ENCODE measurements at places on chromosomes 12 and 14.

GRCh38 chr12:109777544-109777943 is 55.7 kb downstream of the TRPV4 start:
- DNase-seq: no peak

DNA sequence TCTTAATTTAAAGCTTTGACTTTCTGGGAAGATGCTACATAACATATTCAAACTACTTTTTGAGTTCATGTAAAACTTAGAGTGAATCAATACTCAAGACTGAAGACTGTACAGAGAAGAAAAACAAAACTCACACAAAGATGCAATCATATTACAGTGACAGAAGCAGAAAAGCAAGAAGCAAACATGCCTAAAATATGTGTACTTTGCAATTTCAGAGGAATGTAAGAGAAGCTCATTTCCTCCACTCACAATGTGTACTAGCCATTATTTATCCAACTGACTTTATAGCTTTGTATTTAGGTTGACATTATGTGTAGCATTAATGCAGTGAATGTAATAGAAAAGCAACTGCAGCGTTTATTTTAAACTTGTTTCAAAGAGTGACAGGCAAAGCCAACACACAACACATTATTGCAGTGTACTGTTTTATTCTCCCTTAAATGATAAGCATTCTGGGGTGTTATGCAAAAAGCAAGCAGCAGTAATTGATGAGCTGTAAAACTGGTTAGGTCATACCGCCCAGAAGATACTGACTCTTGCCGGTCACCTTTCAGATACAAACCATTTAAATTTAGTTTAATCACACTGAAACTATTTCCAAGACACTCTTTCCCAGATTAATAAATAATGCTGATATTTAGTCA is 88.2 kb upstream of the PAWR start:
- DNase-seq: no peak

- DNase-seq: no peak
Measured at GRCh38 chr12:77133566-77133965, 68.2 kb upstream of the E2F7 start.

DNA sequence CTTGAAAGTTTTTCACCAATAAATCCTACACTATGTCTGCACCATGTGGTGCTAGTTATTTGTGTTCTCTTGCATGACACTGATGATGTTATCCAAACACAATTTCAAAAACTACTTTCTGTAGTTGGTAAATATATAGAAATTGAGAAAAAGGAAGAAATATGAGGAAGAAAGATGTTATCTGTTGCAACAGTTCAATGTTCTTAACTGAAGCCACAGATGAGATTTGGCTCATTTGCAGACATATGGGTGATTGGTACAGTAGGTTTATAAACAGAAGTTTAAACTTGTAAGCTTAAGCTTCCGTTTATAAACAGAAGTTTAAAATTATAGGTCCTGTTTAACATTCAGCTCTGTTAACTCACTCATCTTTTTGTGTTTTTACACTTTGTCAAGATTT is at the start of gene CLEC12A:
CLEC12A (plus strand) TSS at position 229 of the 400 bp plus-strand sequence. CDS start 188 bp downstream, outside the sequence.
- no peak for DNase-seq

DNA sequence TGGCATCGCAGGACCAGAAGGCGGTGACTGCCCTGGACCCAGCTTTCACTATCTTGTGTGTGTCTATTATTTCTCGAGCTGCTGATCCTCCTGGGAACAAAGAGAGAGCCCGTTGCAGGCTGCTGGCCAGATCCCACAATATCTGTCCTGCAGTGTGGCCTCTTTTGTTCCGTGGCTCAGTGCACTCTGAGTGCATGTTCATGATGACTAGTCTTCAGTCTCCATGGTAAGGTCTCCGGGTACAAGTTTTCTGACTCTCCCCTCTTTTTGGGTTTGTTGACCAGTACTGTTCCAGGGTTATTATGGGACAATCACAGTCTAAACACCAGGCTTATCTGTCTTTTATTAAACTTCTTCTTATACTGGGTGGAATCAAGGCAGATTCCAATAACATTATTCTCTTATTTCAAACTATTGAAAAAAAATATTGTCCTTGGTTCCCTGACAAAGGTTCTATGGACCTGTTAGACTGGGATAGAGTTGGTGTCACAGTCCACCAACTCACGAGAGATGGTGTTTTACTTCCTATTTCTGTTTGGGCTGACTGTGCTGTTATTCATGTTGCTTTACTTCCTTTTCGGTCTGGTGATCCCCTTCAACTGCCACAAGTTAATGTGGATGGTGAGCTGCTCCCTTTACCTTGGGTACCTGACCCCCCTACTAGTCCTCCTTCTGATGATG is 192.9 kb upstream of the ALG10B start:
- DNase-seq: no peak

- no peak for DNase-seq
Measured at GRCh38 chr12:64064240-64064639, 157.9 kb downstream of the KICS2 start.

DNA sequence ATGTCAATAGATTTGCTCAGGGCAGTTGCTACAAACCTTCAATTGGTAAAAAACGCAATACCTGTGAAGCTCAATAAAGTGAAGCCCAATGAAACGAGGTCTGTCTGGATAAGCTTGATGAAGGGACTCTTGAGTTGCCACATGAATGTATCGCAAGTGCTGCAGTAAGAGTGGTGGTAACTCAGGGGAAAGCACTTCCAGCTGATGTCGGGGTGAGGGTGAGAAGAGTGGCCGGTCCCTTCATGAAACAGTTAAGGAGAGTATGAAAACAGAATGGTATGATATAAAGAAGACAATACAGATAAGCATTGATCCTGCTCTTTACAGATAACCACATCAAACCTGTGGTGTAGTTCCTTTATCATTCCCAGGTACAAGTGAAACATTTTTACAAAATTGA is 83.4 kb upstream of the EVL start:
- no peak for DNase-seq

- no peak for DNase-seq
Measured at GRCh38 chr14:100895411-100895810, 8.1 kb downstream of the RTL1 start.

DNA sequence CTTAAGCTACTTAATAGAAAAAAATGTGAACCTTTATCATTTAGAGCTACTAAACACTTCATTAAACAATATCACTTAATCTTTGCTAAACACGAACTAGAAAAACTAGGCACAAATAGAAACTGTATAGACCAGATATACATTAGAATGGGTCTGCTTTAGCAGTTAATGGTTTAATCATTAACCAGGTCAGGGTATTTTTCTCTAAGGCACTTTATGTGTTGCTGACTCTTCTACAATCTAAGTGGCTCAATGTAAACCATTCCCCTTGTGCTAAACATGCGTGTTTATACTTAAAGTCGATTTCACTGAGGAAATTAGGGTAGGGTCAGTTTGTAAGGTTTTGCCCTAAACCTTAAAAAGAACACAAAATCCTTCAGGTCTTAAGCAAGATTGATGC is 29.7 kb downstream of the TMCC3 start:
- no peak for DNase-seq

DNA sequence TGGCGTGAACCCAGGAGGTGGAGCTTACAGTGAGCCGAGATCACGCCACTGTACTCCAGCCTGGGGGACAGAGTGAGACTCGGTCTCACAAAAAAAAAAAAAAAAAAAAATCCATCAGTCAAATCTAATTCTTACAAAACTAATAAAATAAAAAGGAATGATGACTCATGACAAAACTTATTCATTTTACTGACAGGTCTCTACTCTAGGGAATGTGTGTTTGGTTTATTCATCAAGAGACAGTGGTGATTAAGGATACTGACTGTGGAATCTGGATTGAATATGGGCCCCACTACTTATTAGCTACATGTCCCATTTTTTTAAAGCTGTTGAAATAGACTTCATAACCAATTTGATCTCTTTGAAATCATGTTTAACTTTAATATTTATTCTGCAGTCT is 29.3 kb upstream of the GAS2L3 start:
- no peak for DNase-seq

GRCh38 chr14:66662374-66662773 is 154.4 kb downstream of the GPHN start:
- no peak for DNase-seq

GRCh38 chr14:95993768-95994592 is 45.2 kb upstream of the C14orf132 start:
- DNase-seq: no peak

- DNase-seq: no peak
Measured at GRCh38 chr14:73784181-73784987, 67.2 kb upstream of the PTGR2 start.

GRCh38 chr14:33933386-33933933 is 17.4 kb downstream of the EGLN3 start:
- no peak for DNase-seq

DNA sequence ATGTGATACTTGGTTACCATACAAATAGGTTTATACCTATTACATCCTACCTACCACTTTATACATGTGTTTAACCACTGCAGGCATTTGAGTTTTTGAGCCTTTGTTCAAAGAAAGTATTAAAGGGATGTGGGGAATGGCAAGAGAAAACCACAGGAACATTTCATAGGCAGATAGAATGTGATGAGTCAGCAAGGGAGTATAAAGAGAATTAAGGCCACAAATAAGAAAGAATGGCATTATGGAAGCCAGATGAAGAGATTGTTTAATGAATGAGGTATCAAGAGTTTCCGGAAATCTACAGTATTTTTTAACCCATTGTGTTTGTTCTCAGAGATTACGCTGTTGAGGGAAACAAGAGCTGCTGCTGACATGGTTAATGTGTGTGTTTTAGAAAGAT is 66.9 kb downstream of the METTL25 start:
- no peak for DNase-seq

DNA sequence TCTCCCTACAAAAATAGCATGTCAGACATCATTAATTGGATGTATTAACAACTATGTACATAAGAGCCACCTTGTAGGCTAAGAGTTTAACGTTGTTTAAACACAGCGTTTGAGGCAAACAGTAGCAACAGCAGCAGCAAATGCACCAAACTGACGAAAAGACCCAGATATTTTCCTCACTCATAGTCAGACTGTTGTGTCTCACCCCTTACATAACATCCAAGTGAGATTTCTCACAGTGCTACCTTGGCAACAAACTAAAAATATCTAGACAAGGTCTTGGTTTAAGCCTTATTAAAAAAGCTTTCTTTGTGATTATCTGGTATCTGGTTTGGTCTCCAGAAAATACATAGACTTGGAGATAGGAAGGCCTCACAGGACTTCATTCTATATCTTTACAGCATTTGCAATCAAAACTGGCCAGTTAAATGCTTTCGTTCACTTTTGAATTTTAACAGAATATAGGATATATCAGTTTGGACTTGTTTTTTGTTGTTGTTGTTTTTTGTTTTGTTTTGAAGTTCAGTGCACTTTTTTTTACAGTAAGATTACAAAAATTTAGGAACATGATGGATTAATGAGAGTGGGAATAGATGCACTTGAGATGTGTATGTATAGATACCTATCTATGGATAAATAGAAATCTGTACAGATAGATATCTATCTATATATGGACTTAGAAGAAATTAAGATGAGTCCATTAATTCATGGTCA is 4.1 kb downstream of the BHLHE41 start:
- DNase-seq: no peak

- DNase-seq: no peak
Measured at GRCh38 chr14:24362241-24362960, 5.6 kb upstream of the NFATC4 start.

- DNase-seq: no peak
Measured at GRCh38 chr12:77160931-77161330, 95.6 kb upstream of the E2F7 start.
